ENCODE measurements at places on chromosomes 5 and 9.

GRCh38 chr5:2697446-2698200 lies 53.9 kb downstream of the IRX2 start:
- no peak for ATAC-seq

- no peak for ATAC-seq
Observed at GRCh38 chr5:142722896-142723295, 37.0 kb upstream of the FGF1 start.

DNA sequence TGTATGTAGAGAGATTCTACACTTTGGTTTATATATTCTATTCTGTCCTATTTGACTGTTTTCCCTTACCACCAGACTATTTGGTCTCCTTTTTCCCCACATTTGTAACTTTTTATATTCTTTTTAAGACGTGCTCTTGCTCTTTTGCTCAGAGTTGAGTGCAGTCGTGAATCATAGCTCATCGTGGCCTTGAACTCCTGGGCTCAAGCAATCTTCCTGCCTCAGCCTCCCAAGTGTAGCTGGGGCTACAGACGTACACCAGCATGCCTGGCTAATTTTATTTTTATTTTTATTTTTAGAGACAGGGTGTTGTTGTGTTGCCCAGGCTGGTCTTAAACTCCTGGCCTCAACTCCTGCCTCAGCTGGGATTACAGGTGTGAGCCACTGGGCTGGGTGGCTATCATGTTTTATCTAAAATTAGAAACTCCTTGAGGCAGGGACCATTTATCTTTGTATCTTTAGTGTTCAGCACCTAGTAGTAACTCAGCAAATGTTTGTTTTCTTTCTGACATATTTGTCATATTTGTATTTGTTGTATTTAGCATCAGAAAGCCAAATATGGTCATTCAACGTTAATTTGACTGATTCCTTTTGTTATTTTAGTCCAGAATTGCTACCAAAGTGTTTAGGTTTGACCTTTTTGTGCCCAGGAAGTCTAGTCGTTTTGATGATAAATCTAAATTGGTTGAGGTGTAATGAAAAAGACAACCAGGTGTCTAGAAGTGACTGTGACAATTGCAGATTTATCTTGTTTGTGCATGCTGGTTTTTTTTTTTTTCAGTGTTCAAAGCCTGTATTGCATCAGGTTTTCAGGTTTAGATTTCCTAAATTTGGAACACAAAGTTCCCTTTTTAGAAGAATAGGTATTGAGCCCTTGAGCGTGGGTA lies 44.3 kb downstream of the ERBIN start:
- ATAC-seq: no peak

DNA sequence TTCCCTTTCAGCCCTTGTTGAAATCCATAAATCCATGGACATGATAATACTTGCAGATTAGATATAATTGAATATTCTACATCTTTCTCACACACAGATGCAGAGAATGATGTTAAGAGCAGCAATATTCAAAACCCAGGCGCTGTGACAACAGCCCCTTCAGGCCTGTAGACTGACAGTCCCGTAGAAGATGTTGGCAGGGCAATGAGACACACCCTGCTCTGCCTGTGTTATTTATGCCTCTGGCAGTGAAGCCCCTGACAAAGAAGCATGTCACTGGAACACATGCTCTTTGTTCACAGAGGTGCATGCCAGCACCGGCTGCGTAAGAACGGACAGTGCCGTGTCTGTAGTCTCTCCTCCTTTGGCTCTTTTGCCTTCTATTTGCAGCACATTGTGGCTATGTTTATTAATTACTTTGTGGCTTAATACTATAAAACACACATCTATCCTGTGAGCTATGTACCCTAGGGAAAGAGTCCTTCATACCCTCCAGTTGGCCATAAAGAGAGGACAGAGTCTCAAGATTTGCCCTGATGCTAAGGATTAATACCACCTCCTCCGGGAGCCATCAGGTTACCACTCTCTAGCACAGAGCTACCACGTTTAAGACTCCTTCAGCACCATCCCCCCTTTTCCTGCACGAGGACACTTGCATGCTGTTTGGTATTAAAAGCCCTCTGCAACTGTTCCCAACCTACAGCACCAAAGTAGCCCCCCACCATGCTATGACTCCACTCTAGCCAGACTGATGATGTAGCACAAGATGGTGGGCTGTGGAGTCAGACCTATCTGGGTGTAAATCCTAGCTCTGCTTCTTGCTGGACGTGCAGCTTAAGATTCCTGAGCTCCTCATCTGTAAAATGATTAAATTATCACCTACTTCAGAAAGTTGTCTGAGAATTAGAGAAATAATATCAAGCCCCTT lies 2.0 kb upstream of the ANP32B start:
- no peak for ATAC-seq

DNA sequence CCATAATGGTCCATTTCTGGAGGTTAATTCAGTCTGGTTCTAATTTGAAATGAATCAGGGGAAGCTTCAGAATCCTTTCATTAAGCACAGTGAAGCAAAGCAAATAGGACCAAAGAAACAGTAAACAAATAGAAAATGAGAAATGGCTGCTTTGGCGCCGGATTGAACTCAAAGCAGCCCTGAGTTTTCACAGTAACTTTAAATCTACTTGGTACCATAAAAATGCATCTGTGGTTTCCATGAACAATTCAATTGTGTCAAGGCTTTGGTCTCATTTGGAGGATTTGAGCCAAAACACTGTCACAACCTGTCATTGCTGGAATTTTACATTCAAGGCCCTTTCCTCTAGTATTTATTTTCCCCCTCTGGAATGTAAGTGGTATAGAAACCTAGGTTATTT lies 25.9 kb upstream of the DAPK1 start:
- ATAC-seq: no peak

GRCh38 chr5:137195483-137195882 lies 303.6 kb downstream of the SPOCK1 start:
- ATAC-seq: no peak

DNA sequence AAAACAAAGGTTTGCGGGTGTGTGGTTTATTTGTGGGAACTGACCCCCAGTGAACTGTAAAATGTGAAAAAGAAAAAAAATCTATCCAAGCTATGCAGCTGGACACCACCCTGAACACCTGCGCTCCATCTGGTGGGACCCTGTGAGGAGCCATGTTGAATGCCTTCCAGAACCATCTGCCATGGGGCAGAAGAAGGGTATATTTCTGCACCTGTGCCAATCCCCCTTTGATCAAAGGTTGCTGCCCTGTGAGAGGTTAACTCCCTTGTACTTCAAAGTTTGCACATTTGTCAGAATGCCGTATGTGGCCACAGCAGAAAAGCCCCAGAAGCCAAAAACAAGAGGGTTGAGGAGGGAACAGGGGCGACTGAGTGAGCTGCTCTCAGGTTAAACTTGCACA lies 148.5 kb upstream of the ALDH1B1 start:
- ATAC-seq: no peak

DNA sequence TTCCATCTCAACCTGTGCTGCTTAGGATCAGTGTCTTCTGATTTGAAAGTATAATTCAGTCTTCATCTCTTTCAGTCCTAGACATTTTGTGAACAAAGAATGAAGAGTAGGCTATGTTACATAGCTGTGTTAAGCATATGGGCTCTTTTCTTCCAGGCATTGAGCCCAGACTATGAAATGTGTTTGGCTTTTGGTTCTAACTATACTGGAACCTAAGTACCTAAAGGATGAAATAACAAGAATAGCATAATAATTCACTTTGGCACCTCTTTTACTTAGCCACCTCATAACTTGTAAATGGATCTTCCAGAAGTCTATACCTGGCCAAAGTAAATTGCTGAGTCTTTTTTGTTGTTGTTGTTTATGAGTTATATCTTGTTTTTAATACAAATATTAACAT lies 71.4 kb downstream of the SLF1 start:
- no peak for ATAC-seq

DNA sequence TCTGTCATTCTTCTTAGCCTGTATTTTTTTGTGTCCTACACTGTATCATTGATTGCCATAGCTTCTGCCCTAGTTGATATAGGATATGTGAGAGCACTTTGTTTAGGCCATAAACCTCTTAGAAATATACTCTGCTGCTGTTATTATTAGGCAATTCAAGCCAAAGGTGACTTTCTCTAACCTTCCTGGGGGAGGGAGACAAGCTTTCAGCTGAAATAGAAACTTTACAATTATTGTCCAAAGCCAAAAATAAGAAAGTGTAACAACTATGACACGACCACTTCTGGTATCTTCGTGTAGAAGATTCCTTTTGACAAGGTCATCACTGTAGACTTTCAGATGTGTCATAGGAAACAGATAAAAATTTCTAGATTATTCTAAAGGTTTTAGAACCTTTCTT lies 12.2 kb upstream of the CSNK1A1 start:
- ATAC-seq: no peak

DNA sequence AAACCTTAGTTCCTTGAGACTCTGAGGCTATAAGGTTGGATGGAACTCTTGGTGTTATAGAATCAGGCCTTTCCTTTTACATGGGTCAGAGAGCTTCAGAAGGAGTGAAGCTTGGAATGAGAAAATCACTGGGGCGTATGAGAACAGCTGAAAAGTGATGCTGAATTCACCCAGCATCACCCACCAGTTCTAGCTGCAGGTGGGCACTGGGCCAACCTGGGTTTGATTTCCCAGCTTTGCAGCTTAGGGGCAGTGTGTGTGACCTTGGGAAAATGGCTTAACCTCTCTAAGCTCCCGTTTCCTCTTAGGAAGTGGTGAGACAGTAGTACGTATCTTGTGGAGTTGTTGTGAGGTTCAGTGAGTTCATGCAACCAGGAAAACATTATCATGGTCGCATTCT lies 10.7 kb downstream of the PCDH12 start:
- ATAC-seq: no peak

- no peak for ATAC-seq
Observed at GRCh38 chr5:150587856-150588595, 52.4 kb upstream of the SYNPO start.

GRCh38 chr9:89380437-89381307 lies 62.4 kb downstream of the SECISBP2 start:
- ATAC-seq: no peak

DNA sequence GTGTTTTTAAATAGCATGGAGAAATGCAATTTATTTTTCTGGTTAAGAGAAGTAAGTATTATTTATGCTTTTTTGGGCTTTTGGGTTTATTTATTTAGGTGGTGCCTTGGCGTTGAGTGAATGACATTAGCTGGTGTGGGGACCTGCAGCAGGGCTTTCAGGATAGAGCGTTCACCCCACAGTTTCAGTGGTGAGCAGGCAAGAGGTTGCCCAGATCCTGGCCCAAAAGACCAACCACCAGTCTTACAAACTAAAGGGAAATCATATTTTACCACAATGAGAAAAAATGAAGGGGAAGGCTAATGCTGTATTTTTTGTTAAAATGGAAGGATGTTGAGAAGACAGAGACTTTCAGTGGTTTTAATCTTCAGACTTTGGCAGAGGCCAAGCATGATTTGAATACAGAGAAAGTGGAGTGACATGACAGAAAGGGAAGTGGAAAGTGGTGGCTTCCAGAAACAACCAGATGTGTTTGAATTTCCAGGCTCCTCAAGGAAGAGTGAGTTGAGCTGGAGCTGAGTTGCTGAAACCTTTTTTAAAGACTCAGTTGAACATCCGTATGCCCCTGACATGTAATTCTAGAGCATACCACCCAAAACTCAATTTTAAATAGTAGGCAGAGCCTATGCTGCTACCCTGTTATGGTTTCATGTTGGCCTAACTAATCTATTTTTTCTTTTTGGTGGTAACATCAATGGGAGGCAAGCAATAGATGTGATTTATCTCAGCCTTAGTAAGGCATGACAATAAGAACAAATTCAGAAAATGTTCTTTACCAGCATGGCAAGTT lies 94.8 kb downstream of the AOPEP start:
- no peak for ATAC-seq

DNA sequence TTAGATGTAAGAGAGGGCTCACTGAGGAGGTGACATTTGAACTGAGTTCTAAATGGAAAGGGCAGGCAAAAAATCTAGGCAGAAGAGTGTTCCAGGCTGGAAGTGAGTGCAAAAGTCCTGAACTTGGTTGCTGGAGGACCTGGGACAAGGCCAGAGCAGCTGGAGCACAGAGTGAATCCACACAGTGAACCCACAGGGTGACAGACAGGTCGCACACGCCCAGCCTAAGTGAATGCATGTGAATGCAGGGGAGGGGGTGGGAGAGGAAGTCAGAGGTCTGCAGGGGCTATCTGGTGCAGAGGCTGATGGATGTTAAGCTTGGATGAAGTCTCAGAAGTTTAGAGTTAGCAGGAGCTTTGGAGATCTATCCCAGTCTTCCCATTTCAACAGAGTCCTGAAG lies 556 bp upstream of the TTF1 start:
- ATAC-seq: no peak

DNA sequence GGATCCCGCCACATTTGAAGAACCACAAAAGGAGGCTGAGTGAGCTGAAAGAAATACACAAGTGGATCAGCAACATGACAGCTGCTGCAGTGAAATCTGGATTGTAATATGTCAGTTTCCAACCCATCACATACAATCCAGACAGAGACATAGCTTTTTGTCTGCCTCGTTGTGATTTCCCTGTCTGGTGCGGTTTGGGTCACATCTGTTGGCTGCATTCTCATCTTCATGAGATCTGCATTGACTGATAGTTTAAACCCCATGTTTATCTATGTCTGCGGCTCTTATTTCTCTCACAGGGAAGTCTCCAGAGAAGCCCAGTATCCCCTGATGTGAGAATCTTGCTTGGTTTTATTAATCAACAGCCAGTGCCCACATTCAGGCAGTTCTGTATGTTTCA lies 403.1 kb upstream of the ZNF608 start:
- no peak for ATAC-seq

GRCh38 chr9:109145051-109145450 lies 22.0 kb downstream of the FRRS1L start:
- no peak for ATAC-seq

DNA sequence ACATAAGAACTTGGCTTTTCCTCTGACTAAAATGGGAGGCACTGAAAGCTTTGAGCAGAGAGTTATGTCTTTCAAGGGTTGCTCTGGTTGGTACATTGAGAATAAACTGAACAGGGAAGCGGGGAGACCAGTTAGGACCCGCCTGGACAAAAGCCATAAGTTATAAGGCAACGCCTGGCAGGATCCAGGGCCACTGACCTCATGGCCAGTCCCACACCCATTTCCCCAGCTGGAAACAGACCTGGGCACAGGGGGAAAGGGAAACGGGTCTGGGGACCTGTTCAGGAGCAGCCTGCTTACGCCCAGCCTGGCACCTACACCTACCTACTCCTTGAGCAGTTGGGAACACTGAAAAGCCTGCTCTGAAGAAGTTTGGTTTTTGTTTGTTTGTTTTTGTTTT lies 1.3 kb downstream of the SPINK4 start:
- ATAC-seq: no peak

DNA sequence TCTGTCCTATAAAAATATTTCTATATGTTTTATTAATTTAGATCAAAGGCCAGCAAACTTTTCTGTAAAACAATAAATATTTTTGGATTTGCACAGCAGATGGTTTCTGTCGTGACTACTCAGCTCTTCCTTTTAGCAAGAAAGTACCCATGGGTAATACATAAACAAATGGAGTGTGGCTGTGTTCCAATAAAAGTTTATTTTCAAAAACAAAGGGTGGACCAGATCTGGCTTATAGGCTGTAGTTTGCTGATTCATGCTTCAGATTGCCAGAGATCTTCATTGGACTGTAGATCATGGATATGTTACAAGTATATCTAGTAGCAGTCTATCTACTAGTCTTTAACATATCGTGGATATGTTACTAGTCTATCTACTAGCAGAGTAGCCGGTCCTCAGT lies 590.5 kb downstream of the CSNK1G3 start:
- ATAC-seq: no peak

- ATAC-seq: no peak
Observed at GRCh38 chr5:124671193-124671592, 75.2 kb downstream of the ZNF608 start.
